ENCODE measurements at places on chromosomes 6 and 20.

- DNase-seq, result no peak
Observed at GRCh38 chr20:805713-806112, 27.8 kb upstream of the FAM110A start.

- DNase-seq, result no peak
Observed at GRCh38 chr6:76790881-76791280, 672.4 kb downstream of the HTR1B start.

DNA sequence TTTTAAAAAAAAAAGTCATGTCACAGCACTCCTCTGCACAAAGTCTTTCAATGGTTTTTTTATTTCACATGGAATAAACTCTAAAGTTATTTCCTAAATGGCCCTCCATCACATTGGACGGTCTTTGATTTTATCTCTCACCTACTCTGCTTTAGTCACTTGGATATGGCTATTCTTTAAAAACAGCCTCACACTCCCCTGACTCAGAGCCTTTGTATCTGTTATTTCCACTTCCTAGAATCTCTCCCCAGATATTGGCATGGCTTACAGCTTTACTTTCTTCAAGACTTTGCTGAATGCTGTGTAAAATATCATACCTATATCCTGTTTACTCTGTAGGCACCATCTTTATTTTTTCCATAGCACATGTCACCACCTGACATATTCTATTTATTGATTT lies 194.7 kb upstream of the MCHR2 start:
- no peak for DNase-seq

DNA sequence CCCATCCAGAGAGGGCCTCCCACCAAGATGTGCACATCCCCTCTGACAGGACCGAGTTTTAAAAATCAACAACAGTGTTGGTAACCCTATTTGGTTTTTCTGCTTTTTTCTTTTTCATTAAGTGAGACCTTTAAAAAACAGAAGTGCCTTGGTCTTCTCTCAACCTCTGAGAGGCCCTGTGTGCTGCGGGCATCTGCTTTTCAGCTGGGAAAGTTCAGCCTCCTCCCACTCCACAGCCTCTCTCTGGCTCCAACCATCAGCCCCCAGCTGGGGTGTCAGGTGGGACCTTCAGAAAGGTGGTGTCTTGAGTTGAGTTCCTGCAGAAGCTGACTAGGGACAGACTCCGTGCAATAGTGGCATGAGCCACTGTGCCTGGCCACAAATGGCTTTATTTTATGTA lies 64.6 kb upstream of the ZMYND8 start:
- DNase-seq, result no peak

DNA sequence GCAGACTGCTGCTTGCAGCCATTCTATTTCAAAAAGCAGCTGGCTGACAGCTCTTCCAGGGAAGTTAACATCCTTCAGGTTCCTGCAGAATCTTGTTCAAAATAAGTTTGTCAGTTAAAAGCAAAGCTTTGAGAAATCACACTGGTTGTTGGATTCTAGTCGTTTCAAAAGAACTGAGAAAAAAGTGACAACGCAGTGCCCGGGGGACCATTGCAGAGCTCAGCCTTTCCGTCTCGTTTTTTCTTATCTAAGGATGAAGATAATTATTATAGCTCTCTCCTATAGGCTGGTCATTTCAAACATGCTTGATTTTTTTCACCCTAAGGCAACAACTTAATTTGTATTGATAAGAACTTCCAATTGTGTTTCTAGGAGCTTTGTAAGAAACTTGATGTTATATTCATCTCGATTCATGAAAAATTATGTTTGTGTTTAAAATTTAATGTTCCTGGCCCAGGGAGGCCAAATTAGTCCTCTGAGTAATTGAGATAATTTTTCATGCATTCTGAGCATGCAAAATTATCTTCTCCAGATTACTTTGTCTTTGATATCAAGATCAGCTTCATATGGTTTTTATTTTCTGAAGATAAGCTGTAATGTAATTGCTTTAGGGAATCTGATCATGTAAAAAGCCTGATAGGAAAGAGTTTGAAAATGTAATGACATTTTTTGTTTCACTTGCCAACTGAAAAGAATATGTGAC lies 58.4 kb downstream of the SNAP25 start:
- DNase-seq, result no peak

GRCh38 chr6:137272403-137272802 lies 53.2 kb upstream of the IFNGR1 start:
- DNase-seq, result no peak

DNA sequence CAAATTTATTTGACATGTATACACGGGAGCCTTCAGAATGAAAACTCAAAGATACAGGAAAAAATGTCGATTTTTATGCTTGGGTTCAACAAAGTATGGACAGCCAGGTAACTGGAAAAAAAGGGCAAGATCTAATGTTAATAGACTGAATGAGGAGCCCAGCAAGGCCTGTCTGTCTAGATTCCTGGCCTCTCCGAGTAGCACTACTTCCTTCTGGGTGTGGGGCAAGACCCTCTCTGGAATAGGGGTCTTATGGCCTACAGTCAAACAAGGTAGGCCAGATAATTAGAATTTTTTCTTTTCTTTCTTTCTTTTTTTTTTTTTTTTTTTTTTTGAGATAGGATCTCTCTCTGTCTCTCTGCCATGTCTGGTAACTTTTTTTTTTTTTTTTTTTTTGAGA lies 113.4 kb upstream of the SHLD1 start:
- no peak for DNase-seq

DNA sequence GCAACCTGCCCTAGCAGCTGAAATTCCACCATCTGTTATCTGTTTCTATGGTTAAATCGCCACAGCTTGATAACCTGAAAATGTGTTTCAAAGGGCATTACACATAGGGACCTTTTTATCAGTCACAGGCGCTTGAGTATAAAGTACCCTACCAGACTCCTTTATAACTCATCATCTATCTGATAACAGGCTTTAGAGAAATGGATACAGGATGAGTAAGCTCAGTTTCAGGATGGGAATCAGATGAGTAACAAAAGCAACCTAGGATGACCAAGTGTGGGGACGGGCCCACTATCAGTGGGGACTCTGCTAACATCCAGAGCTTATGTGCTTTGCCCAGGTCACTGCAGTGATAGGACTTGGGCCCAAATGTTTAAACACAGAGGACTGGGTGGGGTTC lies 75.6 kb downstream of the PRND start:
- no peak for DNase-seq

All from cerebellum (tissue), 4 donors.